Left renal cortex interstitium (tissue), 4 donors: ENCODE measurements at places on chromosomes 12 and 14. TPM values are rescaled to one million over a fixed set of nuclear protein-coding genes. Genes with fewer than 3 reads are reported as not detected.
A peak's percentile ranks its signal among the peaks of the same experiment; 100 is the strongest.

The HOXC4 gene
- 36.1 TPM for polyA plus RNA-seq

DNA sequence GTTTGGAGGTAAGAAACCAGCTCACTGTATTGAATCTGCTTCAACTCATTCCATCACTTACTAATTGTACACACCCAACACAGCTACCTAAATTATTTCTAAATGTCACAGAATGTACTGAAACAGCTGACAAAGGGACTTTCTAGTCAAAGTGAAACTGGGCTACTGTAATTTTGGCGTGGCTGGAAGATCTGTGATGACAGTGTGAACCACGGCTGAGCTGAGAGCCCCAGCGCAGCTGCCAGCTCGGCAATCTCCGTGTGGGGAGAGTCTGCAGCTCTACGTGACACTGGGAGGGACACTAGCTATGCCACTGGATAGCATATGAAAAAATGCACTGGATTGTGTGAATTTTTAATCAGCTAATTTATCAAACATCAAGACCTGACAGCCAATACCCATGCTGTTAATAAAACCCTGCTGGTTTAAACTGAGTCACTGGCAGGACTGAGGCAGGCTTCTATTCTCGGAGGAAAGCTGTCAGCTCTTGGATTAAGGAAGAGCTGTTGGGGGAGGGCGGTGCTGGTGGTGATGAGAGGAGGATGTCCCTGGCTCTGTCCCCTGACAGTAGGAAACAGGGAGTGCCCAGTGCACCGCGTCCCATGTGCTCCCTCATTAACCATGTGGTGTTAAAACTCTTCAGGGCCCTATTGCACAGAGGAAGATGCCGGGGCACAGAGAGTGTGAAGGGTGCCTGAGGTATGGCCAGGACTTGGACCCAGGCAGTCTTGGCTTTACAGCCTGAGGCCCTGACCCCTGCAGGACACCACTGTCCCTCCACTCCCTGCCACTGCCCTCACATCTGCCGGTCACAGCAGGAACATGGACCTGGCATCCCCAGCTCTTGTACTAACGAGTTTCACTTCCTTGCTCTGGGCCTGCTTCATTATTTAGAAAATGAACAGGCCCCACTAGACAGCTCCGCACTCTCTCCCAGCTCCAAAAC, 13.3 kb downstream of the SLC15A4 start:
- DNase-seq, result no peak

GRCh38 chr14:80212023-80212397, 706 bp upstream of the DIO2 start:
- peak; percentile 16 for DNase-seq

DNA sequence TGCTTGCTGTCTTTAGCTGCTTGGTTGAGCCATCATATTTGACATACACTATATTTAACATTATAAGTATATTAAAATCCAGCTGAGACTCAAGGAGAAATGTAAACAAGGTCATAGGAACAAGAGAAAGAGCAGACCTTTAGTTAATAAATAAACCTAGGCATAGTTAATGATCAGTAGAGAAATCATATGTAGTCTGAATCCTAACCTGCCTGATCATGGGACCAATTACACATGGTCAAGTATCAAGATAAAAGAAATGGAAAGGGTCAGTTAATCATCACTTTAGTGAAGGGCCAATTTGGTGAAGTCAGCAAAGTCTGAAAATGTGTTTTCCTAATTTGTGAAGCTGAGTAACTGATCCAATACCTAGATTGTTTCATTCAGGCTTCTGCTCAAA, 7.5 kb downstream of the RNF212B start:
- DNase-seq, result no peak

GRCh38 chr14:79698298-79698711, 513.0 kb downstream of the DIO2 start:
- DNase-seq, result peak; percentile 86

The SRGAP1 gene
- 18.4 TPM for polyA plus RNA-seq

The PRKCH gene
- polyA plus RNA-seq, result 14.9 TPM

GRCh38 chr12:127051139-127051538, 1215.8 kb upstream of the TMEM132C start:
- DNase-seq, result no peak

DNA sequence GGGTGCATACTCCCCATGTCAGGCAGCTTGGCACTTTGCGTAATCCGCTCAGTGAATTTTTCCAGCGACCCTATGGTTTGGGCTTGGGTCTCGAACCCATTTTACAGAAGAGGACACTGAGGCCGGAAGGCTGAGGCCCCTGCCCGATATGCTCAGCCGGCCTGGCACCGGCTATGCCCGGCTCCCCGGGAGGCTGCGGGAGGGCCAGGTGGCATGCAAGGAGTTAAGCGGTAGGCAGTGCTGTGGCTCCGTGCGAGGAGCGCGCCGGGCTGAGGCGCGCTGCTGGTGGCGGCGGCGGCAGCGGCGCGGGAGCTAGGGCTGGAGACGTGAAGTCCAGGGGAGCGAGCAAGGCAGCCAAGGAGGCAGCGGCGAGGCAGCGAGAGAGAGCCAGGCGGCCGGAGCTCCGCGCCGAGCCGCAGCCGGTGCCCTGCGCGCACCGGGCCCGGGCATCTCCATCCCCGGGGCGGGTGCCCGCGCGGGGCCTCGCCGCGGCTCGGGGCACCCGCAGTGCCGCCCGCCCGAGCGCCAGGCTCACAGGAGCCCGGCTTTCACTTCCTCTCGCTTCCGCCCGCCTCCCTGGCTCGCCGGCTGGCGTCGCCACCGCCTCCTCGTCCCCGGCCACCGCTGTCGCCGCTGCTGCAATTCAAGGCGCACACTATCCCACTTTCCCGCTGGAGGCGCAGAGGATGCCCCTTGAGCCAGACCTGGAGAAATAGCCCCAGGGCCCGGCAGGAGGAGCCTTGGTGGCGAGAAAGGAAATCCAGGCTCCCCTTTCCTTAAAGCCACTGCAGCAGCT, at the start of gene WSCD2:
WSCD2 (plus strand) TSS at position 272 of the 796 bp plus-strand sequence. CDS start 66,545 bp downstream, outside the sequence.
- no peak for DNase-seq

The PIK3C2G gene
- 5.1 TPM for polyA plus RNA-seq

The AQP2 gene
- 112 TPM for polyA plus RNA-seq

GRCh38 chr14:55910601-55911243, 207.5 kb upstream of the PELI2 start:
- no peak for DNase-seq

DNA sequence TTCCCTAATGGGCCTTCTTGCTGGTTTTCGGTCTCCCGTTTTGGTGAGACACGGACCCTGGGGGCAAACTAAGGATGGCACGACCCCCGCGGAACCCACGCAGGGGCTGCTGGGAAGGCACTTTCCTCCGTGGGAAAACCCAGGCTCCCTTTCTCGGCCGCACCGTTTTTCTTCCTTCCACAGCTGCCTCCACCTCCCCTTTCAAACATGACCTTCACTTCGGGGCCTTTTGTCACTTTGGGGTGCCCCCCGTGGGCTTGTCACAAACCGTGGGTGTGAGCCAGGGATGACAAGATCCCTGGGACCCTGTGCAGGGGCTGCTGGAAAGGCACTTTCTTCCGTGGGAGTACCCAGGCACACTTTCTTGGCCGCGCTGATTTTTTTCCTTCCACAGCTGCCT, 268.7 kb downstream of the ALG10 start:
- DNase-seq, result no peak

DNA sequence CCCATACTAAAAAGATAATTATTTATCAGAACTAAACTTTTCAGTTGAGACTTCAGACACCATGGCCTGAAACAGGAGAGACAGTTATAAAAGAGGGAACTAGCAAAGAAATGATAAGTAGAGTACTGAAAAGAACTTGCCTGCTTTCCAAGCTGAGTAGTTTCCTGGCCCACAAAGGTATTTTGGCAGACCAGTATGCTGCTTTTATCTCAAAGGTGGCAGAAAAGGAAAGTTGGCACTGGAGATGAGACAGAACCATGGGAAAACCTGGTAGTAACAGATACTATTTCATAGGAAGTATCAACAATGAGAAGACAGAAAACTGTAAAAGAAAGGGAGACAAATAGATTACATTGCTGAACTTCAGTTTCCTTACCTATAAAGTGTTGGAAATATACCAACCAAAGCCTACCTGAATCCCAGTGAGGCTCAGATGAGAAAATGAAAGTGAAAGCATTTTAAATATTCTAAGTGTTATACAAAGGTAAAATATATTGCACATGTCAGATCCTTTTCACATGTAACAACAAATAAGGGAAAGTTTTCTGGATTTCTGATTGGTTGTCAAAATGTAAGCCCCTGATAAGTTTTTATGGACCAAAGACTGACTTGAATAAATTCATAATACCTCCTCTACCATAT, 155.3 kb upstream of the FSCB start:
- no peak for DNase-seq

The GARIN6 gene
- polyA plus RNA-seq, result not detected

DNA sequence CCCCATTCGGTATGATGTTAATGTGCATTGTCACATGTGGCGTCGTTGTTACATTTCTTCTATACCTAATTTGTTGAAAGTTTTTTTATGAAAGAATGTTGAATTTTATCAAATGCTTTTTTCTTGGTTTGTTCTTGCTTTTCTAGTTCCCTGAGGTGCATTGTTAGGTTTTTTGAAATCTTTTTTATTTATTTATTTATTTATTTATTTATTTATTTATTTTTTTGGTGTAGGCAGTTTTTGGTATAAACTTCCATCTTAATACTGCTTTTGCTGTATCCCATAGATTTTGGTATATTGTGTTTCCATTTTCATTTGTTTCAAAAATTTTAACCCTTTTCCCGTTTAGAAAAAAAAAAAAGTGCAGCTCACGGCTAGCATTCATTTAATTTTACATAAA, 121.1 kb upstream of the HMGA2 start:
- no peak for DNase-seq

DNA sequence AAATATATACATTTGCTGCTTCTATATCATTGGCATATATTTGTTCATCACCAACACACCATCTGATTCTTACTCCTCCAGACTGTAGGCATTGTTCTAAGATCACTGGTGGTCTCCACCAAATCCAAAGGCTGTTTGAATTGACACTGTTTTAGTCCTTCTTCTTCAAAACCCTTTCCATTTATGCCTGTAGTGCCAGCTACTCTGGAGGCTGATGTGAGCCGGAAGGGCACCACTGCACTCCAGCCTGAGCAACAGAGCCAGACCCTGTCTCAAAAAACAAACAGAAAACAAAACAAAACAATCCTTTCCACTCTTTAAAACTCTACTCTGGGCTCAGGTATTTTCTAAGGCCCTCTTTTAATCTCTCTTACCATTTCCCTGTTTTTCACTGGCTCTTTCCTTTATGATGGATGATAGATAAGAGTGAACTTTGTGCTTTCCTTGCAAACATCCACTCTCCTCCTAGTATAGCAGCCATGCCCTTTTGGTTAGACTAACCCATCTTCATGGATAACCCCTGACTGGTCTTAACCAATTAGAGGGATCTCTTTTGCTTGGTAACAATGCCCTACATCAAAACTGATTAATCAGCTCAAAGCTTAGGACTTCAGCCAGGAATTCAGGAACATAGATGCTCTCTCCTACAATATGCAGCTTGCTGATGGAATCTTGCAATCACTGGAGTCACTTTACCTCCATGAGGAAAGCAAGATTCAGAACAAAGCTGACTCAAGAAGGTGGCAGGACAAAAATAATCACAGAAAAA, 24.9 kb downstream of the SPTSSA start:
- no peak for DNase-seq

DNA sequence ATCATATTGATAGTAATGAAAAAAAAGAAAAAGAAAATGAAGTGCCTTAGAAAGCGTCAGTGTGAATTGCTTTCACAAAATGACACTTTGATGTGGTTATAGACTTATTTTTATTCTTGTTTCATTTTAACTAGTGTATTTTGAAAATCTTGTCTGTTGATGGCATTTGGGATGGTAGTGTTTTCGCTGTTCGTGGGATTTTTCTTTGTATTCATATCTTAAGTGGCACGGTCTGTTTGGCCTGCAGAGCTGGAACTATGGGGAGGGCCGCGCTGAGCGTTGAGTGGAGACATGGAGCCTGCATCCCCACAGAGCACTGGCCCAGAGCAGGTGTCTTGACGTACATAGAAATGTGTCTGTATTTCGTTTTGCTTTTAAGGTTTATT, 61.6 kb downstream of the WDR20 start:
- DNase-seq, result no peak

- DNase-seq, result no peak
Observed at GRCh38 chr14:61569308-61569707, 126.0 kb upstream of the HIF1A start.

The DPPA3 gene
- not detected for polyA plus RNA-seq
